GM12878 (cell line): ENCODE measurements at places on chromosomes 4 and X.

DNA sequence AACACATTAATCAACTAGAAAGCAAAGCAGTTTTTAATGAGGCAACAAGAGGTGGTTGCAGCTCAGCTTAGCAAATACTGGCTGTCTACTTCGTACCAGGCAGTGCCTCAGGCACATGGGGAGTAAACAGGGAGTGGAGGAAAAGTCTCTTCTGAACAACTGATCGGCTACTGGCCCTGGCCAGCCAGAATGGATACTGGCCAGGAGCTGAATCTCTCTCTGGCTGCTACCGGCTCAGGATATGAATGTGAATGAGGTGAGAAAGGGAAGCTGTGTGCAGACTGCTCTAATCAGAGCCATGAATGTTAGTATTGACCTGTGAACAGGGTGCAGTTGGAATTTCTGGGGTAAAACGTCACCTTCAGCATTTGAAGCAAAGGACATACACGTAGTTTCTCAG lies 77.3 kb downstream of the STK32B start:
- no peak for DNase-seq

GRCh38 chr4:24778464-24779225 lies 16.7 kb upstream of the SOD3 start:
- no peak for DNase-seq

DNA sequence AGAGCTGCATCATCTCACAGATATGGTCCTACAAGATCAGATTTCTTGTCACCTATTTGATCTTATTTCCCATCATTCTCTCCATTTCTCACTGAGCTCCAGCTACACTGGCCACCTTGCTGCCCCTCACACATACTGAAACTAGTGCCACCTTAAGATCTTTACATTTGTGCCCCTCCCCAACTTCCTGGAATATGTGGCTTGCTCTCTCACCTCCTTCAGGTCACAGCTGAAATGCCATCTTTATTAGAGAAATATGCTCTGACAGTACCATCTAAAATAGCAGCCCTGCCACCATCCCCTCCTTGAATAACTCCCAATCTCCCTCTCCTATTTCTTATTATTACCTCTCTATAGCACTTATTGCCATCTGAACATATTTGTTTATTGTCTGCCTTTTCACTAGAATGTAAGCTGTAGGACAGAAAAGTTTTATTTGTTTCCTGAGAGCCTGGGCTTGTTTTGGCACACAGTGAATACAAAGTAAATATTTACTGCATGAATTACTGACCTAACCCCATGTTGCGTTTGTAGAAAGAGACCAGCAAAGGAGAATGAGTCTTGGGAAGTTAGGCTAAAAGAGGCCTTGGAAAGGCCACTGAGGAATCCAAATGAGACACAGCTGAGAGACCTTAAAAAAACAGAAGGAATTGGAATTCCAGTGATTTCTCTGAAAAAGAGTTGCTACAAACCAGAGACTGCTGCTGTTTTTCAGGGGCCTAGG lies 22.7 kb downstream of the DYNLT3 start:
- DNase-seq: no peak

- no peak for DNase-seq
Measured at GRCh38 chr4:187294861-187295260, 571.2 kb upstream of the FAT1 start.

DNA sequence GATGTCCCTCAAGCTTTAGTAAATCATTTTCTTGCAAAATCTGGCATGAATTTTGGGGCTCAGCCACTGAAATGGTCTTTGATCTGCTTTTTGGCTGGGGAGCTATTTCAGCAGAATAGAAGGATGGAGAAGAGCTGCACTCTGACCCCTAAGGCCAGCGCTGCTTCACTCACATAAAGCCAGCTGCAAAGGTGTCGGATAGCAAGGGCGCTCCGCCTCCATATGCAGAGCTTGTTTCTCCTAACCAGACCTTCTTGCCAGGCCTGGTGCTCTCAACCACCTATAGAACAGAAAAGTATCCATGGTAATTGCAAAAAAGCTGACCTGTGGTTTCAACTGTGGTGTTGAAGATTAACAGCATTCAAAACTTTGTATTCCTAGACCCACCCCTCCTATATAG lies 24.1 kb upstream of the COQ2 start:
- DNase-seq: no peak

- no peak for DNase-seq
Measured at GRCh38 chr4:165343353-165344191, 16.1 kb downstream of the MSMO1 start.

DNA sequence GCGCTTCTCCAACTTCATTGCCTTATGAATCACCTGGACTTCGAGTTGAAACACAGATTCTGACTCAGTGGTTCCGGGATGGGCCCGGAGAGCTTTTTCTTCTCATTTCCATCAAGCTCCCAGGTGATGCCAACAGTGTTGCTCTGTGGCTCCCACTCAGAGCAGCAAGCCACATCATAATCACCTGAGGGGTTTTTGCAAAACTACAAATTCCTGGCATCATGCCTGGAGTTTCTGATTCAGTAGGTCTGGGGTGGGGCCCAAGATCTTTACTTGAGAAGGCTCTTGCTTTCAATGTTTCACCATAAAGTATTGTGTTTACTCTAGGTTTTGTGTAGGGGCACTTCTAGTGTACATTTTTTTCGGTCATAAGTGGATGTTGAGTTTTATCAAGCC lies 7.0 kb downstream of the MTM1 start:
- DNase-seq: no peak

- DNase-seq: no peak
Measured at GRCh38 chr4:93829820-93830687, 1.5 kb downstream of the ATOH1 start.

GRCh38 chrX:15848576-15848975 lies 6.0 kb downstream of the AP1S2 start:
- DNase-seq: no peak

- DNase-seq: no peak
Measured at GRCh38 chr4:85067342-85067741, 100.9 kb upstream of the WDFY3 start.

DNA sequence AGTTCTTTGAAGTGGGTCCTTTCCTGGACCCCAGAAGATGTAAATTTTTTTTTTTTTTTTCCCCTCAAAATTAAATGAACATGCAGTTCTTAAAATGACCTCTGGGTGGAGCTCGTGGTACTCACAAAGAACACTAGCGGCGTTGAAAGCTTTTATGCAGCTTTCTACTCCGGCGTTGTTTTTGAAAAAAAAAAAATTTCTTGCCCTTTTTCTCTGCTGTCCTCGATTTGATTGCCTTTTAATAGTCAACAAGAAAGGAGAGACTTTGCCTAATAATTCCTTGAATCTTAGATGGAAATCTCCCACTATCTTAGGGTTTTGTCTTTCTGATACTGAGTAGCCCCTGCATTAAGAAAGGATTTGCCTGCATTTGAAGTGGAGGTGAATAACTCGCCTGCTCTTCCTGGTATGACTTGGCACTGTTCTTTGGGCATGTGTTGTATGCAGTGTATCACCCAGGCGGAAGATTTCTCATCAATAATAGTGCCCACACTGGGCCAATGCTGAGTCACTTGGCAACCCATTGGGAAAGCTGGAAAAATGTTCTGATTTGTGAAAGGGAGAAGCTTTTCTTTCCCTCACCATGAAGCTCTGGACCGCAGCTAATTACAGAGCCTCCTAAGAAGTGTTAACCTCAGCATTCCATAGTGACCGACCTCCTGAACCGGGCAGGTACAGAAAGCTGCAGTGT lies 104.0 kb downstream of the PHEX start:
- no peak for DNase-seq

DNA sequence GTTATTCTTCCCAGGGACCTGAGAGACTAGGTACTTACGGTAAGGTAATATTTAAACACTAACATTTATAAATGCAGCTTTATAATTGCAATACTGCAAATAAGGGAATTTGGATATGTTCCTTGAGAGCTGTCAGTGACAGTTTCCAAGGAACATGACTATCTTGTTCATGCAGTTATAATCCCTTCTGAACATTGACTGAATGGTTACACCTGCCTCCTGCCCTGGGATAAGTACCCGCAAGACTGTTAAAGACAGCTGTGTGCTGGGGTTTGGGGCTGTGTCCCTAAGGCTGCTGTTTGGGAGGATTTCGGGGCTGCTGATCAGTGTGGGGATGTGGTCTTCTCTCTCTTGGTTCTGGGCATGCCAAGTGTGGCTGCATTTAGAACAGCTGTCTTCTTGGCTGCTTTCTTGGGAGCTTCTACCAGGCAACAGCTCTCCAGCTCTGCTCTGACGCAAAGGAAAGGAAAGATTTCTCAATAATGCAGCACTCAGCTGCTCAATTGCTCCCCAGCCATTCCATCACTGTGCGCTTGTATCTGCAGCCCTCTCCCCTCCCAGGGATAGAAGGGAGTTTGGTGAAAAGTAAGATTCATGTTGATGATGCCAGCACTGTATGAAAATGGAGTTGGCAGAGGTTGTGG lies 298.8 kb upstream of the TAPT1 start:
- DNase-seq: no peak

DNA sequence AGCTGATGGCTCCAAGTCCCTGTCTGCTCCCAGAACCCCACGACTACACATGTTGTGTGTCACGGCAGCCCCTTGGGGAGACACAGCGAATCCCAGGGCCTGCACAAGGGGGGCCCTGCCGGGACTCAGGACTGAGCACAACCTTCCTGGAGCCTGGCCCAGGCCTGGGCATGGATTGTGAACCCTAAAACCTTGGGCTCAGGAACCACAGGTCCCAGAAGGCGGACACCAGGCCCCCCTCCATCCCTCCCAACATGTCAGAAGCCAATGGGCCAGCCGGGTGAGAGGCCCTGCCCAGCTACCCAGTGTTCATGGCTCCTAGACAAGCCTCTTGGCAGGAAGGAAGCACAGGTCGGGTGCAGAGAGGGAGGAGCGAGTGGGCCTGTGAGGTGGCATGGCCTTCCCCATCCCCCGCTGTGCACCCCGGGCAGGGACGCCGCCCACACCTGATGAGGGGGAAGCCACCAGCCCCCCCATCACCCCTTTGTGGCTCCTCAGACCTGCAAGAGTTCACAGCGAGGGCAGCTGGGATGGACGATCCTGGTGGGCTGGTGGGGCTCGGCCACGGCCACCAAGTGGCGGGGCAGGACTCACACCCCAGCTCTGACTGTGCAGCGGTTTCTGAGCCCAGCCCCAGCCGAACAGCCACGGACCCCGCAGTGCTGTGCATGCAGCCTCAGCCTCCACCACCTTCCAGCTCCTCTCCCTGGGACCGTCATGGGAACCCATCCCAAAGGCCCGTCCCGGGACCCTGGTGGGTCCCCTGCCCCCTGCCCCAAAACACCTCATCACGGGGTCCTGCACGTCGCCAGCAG lies 3.7 kb downstream of the PDE6B start:
- DNase-seq: no peak

- DNase-seq: no peak
Measured at GRCh38 chr4:18051281-18051680, 29.7 kb upstream of the LCORL start.

- DNase-seq: no peak
Measured at GRCh38 chrX:4674028-4674782, 960.8 kb upstream of the PRKX start.

DNA sequence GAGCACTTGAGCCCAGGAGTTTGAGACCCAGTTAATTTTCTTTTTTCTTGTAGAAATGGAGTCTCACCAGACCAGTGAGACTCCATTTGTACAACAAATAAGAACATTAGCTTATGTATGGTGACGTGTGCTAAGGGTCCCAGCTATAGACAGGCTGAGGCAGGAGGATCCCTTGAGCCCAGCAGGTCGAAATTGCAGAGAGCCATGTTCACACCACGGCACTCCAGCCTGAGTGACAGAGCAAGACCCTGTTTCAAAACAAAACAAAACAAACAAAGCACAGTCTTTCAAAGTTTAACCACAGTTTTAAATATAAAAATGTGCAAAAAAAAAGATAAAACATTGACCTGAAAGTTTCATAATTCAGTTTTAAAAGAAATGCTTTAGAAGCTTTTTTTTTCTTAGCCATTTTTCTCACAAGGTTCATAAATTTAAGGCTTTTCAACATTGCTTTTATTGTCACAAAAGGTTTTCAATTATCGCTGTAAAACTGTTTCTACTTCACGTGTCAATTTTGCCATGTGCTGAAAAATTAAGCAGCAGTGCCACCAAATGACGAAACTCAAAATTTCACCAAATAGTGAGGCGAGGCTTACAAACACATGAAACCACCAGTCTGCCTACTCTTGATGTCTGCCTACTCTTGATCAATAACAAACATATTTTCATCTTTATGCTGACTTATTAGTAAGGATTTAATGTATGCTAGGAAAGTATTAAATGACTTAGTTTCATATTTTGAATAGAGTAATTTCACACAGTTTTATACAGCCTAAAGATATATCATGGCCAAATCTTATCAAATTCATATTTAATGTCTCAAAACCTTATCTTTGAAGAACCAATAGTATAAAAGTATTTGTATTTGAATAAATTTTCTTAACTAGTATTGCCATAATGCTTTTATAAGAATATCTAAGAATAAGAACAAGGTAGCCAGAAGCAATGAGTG lies 126.3 kb downstream of the NEK1 start:
- DNase-seq: peak; percentile 68

DNA sequence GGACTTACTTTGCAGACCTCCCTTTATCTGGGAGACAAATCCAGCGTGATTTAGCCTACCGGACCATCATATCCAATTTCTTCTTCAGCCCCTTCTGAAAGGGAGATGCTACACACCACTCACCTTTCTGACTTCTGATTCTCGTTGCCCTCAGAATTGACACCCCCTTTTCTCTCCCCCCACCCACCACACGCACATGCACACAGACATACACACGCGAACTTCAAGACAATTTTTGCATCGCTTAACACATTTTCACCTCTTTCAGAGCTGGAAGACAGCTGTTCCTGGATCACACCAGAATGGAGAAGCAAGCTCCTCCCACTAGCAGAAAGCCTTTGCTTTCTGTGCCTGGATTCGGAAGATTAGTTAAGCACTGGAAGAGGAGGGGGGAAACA lies 1.0 kb upstream of the SNCA start:
- DNase-seq: no peak

DNA sequence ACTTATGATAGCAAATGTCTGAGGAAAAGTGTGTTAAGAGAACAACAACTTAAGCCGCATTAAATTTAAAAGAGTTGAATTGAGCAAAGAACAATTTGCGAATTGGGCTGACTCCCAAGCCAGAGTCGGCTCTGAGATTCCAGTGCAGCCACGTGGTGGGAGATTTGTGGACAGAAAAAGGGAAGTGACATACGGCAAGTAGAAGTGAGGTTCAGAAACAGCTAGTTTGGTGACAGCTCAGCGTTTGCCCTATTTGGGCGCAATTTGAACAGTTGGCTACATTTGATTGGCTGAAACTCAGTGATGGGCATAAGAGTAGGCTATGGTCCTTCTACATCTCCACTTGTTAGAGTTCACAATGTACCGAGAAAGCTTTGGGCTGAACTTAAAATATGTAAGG lies 124.0 kb downstream of the PRKX start:
- DNase-seq: no peak

- no peak for DNase-seq
Measured at GRCh38 chrX:78029663-78030062, 60.2 kb upstream of the PGAM4 start.

GRCh38 chrX:139787601-139788000 lies 79.6 kb upstream of the MCF2 start:
- no peak for DNase-seq

DNA sequence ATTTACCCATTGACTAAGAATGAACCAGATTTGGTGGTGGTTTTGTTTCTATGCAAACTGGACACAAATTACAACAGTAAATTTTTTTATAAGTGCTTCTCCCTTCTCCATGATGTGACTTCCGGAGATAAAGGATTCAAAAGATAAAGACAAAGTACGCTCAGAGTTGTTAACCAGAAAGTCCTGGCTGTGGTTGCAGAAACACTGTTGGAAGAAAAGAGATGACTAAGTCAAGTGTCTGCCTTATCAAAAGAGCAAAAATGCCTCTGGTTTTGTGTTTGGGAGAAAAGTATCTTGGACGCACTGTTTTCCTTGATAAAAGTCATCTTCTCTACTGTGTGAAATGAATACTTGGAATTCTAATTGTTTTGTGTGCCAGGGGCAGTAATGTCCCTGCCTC lies 213.4 kb downstream of the GC start:
- DNase-seq: no peak
